GM12891 (cell line): ENCODE measurements at places on chromosomes 7 and 10.

GRCh38 chr10:15385552-15386455 lies 14.7 kb upstream of the FAM171A1 start:
- no peak for DNase-seq

DNA sequence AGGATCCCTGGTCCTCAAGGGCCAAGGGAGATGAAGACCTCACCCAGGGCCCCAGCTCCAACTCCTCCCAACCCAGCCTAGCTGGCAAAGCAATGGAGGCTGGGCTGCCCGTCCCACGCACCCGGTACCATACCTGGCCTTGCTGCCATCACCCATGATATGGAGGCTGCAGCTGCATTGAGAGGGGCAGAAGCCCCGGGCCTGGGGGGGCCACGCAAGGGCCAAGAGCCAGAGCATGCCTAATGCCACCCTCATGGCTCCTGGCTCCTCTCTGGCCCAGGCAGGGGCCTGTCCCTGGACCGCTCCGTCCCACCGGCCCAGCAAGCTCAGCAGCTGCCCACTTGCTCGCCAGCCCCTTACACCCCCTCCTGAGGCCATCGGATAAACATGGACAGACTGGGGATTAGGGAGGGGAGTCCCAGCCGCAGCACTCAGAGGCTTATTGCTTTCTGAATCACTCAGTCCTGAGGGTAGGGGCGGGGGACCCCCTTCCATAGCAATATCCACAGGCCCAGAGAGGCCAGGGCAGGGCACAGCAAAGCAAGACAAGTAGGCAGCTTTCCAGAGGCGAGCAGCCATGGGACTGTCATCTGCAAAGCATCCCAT lies at the start of gene LRIT1:
LRIT1 (minus strand) TSS at position 362 of the 606 bp plus-strand sequence; CDS start at position 255, 107 bp downstream.
- DNase-seq, result no peak

DNA sequence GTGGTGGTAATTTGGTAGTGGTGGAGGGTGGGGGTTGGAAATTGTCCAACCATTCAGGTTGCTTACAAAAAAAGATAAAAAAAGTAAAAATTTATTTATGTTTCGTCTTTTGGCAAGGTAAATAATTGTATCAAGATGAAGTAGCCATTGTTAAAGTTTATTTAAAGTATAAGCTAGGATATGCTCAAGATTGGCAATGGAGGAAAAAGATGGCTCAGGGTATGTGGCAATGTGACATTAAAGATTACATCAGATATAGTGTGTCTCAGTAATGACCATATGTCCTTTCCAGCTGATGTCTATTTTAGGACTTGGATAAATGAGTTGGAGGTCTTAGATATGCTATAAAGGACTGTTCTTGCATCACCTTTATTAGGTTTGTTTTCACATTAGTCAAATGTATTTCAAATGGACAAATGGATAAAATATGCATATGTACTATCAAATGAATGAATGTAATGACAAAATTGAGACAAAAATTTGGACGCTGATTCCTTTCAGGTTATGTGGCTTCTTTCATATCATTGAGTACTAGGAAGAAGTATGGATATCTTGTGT lies 60.9 kb downstream of the ST7 start:
- DNase-seq, result no peak

GRCh38 chr10:71337219-71337701 lies 18.2 kb downstream of the SLC29A3 start:
- DNase-seq, result no peak

DNA sequence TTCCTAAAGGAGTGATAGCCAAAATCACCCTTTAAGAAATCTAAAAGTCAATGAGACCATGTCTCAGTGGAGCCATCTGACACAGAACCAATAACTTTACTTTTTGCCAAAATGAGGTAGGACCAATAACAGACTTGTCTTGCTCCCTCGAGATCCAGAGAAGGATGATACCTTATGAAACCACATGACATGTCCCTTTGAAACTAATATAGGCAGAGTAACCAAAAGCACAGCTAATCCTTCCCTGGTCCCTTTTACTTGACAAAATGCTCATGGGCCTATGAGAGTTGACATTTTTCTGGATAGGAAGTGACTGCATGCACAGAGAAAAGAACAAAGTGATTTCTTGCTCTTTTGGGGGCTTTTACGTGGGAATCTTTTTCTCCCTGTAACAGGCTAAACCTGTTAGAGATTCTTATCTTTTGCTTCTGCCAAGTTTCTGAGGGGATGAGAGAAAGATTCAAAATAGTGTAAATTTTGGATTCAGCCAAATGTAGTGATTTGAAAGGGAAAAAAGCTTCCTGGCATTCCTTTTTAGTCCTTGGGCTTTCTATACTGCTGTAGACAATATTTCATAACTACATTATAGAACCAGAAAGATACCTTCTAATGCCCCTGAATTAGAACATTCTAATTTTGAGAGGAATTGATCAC lies 87.6 kb downstream of the ARMH3 start:
- no peak for DNase-seq

DNA sequence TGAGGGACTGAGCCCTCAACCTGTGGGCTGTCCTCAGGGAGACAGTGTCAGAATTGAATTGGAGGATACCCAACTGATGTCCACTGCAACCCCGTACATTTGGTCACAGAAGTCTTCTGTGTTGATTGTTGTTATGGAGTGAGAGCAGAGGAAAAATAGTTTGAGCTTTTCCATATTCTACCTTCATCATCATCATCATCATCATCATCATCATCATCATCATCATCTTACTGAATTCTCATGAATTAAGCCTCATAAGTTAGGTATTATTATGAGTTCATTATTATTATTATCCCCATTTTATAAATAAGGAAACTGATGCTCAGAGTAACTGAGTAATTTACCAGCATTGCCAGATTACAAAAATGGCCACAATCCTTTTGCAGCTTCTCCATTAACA lies 8.4 kb downstream of the ALDH18A1 start:
- DNase-seq, result no peak

- DNase-seq, result no peak
Observed at GRCh38 chr7:11592699-11593098, 239.3 kb downstream of the THSD7A start.

DNA sequence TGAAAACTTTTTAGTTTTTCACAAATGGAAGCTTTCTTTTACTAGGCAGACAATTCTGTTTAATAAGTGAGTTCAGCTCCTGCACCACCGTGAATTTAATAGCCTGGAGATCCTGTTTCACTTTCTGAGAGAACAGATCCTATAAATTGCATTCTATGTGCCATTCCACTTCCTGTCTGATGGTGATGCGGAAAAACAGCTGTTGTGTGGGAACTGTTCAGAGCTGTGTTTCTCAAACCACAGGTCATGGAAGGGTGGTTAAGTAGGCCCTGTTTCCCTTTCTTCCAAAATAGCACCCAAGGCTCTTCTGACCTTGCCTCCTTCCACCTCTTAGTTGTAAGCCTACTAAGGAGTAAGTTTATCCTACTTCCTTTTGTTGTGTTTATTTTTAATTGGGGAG lies 97.2 kb upstream of the DKK1 start:
- no peak for DNase-seq

DNA sequence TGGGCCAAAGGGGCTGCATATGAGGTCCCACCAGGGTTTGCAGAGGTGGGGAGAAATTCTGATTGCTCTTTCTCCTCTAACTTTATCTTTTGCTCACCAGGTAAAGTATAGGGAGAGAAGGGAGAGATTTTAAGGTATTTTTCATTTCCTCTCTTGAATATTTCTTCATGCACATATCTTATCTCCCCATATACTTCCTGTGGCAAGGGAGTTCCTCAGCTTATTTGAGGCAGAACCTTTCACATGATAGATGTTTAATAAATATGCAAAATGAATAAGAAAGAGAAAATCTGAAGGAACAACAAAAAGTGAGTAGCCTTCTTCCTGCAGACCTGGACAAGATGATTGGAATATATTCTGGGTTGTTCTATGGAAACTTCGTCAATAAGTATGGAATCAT lies 67.4 kb upstream of the PDCD4 start:
- no peak for DNase-seq

DNA sequence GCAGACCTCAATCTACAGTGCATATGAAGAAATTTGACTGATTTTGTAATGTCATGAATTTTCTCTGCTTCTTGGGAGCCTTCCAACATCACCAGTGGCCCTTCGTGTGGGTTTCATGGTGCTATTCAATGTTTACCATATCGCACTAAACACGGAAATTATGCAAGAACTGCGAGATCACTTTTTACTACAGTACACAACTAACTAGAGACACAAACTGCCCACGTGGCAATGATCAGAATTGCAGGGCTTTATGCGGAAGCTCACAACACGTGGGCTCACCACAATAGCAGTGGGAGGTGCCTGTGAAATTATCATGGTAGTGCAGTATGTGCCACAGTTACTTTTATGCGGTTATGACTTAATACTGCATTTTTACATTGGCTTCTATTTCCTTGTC lies 449.7 kb upstream of the KLF6 start:
- no peak for DNase-seq

GRCh38 chr7:17774248-17774647 lies 166.0 kb downstream of the SNX13 start:
- DNase-seq, result no peak

DNA sequence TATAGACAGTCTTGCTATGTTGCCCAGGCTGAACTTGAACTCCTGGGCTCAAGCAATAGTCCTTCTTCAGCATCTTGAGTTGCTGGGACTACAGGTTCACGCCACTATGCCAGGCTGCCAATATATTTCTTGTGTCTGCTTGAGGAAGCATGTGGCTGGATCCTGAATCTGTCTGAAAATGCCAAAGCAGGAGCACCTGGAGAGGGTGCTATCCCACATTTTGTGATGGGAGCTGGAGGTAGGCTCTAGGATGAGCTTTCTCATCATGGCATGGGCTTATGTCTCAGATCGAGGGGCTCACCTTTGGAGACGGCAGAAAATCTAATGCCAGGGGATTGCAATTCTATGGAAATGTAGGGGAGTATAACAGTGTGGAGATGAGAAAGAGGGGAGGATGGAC lies 744.2 kb downstream of the GRID1 start:
- DNase-seq, result no peak

- no peak for DNase-seq
Observed at GRCh38 chr7:69620063-69620462, 21.8 kb downstream of the AUTS2 start.

DNA sequence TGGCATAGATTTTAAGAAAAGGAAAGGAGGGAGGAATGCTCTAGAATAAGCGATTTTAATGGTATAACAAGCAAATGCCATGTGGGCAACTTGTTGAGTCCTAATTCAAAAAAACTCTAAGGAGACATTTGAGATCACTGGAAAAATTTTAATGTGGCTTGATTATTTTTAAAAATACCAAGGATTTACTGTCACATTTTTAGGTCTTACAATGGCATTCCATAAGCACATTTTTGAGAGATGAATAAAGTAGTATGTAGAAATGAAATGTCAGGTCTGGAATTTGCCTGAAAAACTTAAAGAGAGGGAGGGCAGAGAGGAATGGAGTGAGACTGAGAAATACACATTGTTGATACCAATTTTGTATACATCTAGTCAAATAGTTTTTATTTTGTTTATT lies 20.3 kb downstream of the NCAPG2 start:
- DNase-seq, result no peak

DNA sequence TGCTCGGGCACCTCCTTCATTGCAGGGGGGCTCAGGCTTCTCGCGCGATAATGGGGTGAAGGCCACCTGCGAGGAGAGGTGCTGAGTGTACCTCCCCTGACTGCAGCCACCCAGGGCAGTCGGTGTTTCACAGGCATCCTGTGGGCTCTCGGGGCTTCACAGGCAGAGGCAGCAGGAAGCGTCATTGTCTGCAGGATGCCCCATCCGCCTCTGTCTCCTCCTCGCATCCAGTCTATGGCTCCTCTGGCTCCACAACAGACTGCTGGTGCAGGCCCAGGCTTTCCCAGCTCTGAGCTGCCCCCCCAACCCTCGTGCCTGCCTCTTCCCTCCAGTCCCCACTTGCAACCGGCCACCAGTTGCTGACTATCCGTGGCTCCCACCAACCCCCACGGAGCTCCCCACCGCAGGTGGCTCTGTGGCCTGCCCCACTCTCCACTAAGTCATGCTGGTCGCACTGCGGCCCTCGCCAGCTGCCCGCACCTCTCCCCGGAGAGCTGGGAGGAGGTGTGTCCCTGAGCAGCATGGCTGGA lies 36.5 kb downstream of the CAMK2B start:
- no peak for DNase-seq

DNA sequence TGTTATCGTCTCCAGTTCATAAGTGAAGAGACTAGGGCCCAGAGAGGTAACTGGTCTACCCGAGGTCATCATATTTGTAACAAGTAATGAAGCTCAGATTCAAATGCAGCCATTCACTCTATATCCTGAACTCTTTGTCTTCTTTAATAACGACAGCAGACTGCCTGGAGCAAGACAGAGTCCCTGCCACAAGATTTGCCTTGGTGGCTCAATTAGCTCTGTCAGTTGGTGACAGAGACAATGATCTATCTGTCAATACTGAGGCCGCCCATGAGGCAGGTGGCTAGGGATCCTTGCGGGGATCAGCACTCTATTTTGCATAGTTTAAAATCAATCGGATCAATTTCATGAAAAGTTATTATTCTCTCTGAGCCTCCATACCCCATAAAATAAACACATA lies 43.9 kb downstream of the SH3PXD2A start:
- no peak for DNase-seq

- no peak for DNase-seq
Observed at GRCh38 chr7:142797391-142798377, 26.9 kb downstream of the PRSS2 start.
